Activated CD4-positive, alpha-beta memory T cell treated with anti-CD3 and anti-CD28 coated beads for 36 hours (primary cell): ENCODE measurements at places on chromosomes 5 and 9. TPM values are rescaled to one million over a fixed set of nuclear protein-coding genes. Genes with fewer than 3 reads are reported as not detected.

- H3K36me3 ChIP-seq = no peaks in the 10 kb centered on the region
- no peak overlapping the region for H3K4me3 ChIP-seq
- peaks cover 75% of the 10 kb centered on the region for H3K27me3 ChIP-seq
- H3K4me1 ChIP-seq = peaks cover 28% of the 10 kb centered on the region
Measured at GRCh38 chr9:122216798-122217418, 11.8 kb downstream of the LHX6 start.

GRCh38 chr5:163622799-163623198 is 117.4 kb downstream of the MAT2B start:
- H3K4me3 ChIP-seq = no peak overlapping the region
- no peaks in the 10 kb centered on the region for H3K4me1 ChIP-seq
- H3K36me3 ChIP-seq = no peaks in the 10 kb centered on the region

DNA sequence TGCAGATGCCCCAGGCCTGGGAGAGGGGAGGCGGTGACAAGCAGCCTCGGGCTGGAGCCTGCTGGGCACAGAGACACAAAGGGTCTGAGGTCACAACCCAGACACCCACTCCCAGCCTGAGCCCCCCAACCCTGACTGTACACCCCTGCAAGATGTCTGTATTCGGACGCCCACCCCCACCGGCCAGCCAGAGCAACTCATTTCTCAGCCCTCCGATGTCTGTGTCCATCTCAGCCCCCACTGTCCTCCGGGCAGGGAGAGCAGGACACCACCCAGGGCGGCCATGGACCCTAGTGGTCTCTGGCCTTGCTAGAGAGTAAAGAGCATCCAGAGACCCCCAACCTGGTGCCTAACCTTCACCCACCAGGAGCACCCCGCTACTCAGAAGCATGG is 3.9 kb downstream of the LCN12 start:
- no peaks in the 10 kb centered on the region for H3K27me3 ChIP-seq
- H3K36me3 ChIP-seq = no peaks in the 10 kb centered on the region
- no peak overlapping the region for H3K4me3 ChIP-seq
- H3K4me1 ChIP-seq = peaks cover 8% of the 10 kb centered on the region
- no peak overlapping the region for H3K27ac ChIP-seq

DNA sequence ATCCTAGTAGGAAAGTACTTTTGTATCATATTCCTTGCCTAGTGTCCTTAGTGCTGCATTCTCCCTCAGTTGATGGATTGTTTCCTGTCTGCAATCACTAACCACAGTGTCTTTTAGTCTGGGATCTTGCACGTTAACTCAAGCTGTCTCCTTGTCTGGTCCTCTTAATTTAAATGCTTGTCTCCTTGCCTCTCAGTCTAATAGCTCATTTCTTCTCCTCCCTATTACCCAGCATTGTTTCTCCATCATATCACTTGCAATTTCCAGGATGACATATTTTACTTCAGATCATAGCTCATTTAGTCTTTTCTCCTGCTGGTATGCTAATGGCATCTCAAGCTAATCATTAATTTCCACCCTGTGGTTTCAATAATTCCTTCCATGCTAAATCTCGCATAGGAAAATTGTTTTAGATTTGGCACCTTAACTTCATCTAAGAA is 2052.0 kb upstream of the C9orf72 start:
- H3K36me3 ChIP-seq = no peaks in the 10 kb centered on the region
- no peak overlapping the region for H3K27ac ChIP-seq
- no peak for DNase-seq
- no peaks in the 10 kb centered on the region for H3K27me3 ChIP-seq
- H3K4me1 ChIP-seq = no peaks in the 10 kb centered on the region

The RGS7BP gene
- not detected for total RNA-seq

DNA sequence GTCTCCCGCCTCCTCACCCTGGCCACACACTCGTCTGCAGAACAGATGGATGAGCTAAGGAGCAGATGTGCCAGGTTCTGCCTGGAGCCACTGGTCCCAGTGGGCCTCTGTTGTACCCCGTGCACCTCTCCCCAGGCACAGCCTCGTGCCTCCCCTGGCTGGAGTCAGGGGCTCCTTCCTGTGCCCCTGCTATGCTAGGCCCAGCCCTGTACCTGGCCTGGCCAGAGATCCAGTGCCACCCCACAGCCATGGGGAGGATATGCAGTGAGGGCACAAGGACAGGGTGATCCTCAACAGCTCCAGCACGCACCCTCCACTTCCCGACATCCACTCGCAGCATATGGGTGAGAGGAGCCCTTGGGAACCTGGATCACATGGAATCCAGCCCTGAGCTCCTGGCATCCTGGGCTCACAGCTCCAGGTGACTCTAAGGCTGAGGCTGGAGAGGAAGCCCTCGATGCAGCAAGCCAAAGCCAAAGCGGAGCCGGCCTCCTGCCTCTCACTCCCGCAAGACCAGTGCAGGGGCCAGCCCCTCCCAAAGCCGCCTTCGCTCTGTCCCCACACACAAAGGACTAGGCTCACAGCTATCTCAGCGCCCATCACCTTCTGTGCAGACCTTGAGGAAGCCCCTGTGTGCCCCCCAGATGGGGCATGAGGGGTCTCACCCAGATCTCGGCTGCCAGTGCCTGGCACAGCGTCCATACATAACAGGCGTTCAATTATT is 23.7 kb upstream of the ADAMTS2 start:
- no peak for DNase-seq
- H3K27me3 ChIP-seq = no peaks in the 10 kb centered on the region
- H3K36me3 ChIP-seq = no peaks in the 10 kb centered on the region
- H3K4me1 ChIP-seq = no peaks in the 10 kb centered on the region
- H3K4me3 ChIP-seq = no peak overlapping the region
- no peak overlapping the region for H3K27ac ChIP-seq

The PCDHB6 gene
- total RNA-seq = not detected

- H3K27ac ChIP-seq = no peak overlapping the region
- DNase-seq = no peak
- H3K27me3 ChIP-seq = peaks cover 6% of the 10 kb centered on the region
Measured at GRCh38 chr9:130980526-130980925, 28.4 kb upstream of the LAMC3 start.
